ENCODE measurements at places on chromosomes 2 and 18.

DNA sequence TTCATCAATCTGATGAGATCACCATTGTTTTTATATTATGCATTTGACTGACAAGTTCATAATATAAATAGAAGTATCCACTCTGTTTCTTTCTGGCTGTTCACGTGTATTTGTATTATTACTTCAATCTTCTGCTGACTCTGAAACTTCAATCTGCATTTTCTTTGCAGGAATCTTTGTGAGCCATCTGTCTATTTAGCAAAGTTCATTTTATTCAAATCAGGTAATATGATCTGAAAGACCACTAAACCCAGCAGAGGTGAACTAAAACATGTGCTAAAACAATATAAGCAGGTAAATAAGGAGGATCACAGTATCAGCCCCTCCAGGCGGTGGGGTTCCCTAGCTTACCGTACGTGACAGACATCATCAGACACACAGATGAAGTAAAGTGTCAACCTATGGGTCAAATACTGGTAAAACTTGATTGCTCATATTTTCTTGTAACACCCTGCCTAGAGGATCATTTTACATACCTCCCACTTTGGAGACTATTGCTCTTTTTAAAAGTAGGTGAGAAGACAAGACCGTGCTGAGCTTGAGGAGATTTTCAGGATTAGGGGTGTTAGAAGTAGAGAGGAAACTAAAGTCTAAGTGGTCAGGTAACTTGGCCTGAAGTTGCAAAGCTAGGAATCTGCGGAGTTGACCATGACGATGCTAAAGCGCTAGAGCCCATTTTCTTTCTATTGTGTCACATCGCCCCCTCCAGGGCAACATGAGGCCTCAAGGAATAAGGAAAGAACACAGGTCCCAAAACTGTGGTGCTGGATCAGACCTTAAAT, 9.0 kb downstream of the DTNB start:
- peak; percentile 70 for DNase-seq

DNA sequence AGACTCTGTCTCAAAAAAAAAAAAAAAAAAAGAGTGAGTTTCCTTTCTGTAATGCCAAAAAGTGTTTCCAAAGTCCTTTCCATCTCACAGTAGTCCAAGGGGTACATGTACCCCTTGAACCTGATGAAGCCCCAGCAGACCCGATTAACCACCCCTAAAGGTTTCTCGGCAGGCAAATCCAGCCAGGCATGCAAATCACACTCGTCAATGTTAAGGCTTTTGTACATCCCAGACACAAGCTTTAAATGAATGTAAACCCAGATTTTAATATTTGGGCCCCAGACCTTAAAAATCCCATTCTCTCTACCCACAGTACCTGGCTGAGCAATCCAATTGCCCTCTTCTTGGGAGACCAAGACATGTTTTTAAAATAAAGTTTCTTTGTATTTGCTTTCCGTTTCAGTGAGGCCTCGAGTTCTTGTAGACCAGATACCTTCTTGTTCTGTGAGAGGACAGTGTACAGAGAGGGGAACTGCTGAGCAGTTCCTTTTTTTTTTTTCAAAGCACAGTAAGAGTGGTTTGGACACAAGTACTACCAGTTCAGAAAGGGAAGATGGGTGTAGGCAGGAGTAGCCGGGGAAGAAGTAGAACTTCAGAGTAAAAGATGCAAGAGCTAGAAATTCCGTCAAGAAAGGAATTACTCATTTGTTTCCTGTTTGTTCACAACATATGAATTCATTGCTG, at the start of gene NLRC4:
TSS of gene NLRC4 (minus strand) at position 465 of the 684 bp plus-strand sequence. CDS start 8,111 bp downstream, outside the sequence.
- no peak for DNase-seq

DNA sequence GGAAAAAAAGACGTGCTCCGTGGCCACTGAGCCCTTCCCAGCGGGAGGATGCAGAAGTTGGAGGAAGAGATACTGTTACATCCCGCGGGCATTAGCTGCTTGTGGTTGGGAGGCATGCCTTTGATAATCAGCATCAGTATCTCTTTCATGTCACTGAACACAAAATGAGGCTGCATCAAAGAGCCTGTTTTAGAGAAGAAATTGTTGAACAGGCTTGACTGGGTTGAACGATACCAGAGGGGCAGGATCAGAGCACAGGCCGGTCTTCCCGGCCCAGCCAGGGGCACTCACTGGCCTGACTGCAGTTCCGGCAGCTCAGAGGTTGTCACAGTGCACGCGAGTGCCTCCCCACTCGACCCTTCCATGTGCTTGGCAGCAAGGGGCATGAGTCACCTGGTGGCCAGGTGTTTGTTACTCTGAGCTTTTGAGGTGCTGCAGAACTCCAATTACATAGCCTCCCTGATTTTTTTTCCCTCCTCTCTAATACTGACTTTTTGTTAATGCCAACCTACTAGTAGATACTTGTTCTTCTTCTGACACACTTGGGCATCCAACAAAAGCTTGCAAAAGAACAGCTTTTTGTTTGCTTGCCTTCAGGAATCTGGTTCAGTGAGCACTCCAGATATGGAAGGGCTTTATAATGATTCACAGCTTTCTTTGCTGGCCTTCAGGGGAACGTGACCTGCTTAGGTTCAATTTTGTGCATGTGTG, 121.6 kb downstream of the VAPA start:
- DNase-seq: no peak

- DNase-seq: no peak
These were observed 90.5 kb downstream of the HNRNPLL start for GRCh38 chr2:38512211-38512610.

DNA sequence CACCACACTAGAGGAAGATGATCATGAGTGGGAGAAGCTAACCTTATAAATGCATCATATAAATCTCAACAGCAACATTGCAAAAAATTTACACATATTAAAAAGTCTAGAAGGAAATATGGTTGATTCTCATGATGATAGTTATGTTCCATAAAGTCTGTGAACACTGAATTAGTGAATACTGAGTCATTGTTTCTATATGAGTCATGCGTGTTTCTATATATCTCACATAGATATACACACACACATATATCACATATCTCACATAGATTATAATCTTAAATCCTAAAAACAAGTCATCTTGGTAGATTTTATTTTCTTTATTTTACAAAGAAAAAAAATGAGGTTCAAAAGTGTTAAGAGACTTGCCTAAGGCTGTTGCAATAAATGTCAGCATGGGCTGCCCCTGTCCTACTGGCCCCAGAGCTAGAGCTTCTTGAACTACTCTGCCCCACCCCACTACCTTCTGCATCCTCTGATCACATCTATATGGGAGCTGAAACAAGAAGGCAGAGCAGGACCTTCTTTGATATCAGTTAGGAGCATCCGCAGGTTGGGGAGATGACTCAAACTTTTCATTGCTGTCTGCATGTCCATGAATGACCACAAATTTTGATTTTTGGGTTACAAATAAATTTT, 81.8 kb upstream of the ADAM23 start:
- DNase-seq: no peak

- no peak for DNase-seq
These were observed 64.5 kb downstream of the OSBPL1A start for GRCh38 chr18:24333084-24333483.

DNA sequence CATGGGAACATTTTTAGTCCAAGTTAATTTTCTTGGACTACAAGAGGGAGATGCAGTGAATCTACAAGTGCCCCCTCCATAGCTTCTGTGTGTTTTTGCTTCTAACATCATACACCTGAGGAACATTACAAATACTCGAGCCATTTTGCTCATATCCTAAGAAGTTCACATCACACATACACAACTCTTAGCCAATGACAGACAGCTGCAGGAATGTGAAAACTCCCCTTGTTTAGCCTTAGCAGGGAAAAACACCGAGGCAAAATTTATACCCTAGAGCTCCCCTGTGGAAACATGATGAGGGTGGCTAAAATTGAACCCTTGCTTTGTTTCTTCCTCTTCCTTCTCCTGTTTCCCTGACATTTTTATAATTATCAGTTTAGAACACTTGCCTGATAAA, 928.3 kb upstream of the NRXN1 start:
- no peak for DNase-seq

DNA sequence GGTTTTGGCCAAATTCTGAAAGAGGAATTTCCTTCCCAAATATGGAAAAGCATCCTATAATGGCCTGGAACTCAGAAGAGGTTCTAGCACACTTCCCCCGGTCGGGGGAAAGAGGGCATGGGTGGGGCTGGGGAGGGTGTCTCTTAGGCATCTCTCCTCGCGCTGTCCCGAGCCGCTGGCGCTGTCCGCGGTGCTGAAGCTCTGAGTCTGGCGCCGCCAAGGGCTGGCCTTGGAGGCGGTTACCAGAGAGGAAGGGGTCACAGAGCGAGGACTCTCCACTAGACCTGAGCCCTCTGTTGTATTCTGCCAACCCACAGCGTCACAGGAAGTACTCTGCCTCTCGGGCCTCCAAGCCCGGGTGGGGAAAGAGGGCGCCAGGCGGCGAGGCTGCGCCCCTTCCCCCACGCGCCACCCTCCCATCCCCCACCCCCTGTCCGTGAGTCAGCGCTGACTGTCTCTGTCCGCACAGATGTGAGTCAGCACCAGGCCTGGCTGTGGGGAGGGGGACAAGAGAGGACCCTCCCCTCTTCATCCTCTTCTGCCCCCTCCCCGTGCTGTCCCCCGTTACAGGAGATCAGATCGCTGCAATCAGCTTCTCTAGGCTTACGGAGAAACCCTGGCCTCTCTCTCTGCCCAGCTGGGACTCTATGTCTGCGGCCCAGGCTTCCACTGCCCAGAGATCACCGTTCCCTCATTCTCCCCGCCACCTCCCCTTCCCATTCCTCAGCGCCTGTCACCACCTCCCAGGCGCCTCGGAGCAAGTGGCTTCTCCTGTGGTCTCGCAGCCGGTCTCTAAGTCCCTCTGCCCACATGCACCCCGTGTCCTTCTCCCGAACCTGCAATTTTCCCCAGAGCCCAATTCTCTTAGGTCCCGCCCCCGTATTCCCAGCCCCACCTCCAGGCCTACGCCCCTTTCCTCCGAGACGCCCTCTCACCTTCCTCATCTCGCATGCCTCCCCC, 779 bp downstream of the PTPRN start:
- DNase-seq: peak; percentile 72

GRCh38 chr2:207617011-207617671, 8.1 kb downstream of the METTL21A start:
- DNase-seq: peak; percentile 96

GRCh38 chr2:216164087-216164486, 54.9 kb downstream of the XRCC5 start:
- DNase-seq: no peak

- DNase-seq: no peak
These were observed 11.4 kb downstream of the PLEKHA3 start for GRCh38 chr2:178491612-178492011.

- peak; percentile 82 for DNase-seq
These were observed 212.5 kb upstream of the GULP1 start for GRCh38 chr2:188079196-188079595.

DNA sequence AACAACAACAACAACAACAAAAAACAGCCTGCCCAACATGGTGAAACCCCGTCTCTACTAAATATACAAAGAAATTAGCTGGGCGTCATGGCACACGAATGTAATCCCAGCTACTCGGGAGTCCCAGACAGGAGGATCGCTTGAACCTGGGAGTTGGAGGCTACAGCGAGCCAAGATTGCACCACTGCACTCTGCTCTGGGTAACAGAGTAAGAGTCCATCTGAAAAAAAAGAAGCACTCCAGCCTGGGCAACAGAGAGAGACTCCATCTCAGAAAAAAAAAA, 344.1 kb upstream of the PLGLB2 start:
- no peak for DNase-seq

DNA sequence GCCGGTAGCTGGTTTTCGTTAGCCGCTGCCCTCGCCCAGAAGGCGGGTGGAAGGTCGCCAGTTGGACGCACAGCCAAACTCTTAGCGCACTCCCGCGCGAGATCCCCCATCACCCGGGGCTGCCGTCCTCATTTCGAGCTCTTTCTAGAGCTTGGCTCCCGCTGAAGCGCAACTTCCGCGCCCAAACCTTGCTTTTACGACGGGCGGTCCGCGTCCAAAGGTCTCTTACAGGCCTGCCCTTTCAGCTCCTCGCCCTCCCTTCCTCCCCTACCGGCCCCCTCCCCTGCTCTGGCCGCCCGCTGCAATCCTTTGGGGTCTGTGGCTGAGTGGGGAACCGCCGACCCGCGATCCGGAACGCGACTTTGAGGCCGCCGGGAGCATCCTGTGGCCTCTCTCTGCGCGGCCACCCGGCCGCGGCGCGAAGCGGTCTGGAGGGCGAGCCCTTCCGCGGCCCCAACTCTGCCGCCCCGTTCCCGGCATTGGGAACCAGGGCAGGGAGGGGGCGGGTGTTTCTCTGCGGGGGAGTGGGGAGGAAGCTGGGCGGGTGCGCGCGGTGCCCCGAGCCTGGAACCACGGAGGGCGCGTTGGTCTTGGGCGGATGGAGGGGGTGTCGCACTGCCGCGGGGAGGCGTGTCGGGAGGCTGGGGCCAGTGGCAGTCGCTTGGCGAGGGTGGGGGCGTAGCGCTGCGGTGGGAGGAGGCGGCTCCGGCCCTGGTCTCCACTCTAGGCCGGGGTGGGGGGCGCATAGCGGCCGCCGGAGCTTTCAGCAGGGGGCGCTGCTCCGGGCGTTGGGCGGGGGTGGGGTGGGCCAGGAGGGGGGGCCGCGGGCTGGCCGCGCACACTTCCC, at the start of gene GDF7:
TSS of gene GDF7 (plus strand) at position 841 of the 847 bp plus-strand sequence. CDS start 96 bp downstream, outside the sequence.
- DNase-seq: peak; percentile 32

GRCh38 chr2:85549826-85550225, 10.9 kb downstream of the MAT2A start:
- DNase-seq: peak; percentile 80

DNA sequence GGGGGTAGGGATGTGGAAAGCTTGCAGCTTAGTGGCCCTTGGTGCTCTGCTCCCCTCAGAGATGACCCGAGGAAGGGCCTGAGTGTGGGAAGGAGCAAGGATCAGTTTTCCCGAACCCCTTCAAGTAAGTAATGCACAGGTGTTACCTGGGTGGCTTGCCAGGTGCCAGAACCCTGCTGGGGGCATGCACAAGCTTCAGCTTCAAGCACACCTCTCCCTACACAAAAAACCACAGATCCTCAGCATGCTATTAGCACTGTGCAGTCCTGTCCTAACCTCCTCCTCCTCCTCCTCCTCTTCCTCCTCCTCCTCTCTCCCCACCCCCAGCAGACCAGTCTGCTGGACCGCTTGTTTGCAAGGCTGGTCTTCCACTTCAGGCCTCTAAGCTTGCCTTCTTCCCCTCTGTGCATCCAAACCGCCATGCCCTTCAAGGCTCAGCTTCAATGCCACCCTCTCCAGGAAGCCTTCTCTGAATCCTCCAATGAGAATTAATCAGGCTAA, 114.8 kb downstream of the ACAA2 start:
- no peak for DNase-seq

DNA sequence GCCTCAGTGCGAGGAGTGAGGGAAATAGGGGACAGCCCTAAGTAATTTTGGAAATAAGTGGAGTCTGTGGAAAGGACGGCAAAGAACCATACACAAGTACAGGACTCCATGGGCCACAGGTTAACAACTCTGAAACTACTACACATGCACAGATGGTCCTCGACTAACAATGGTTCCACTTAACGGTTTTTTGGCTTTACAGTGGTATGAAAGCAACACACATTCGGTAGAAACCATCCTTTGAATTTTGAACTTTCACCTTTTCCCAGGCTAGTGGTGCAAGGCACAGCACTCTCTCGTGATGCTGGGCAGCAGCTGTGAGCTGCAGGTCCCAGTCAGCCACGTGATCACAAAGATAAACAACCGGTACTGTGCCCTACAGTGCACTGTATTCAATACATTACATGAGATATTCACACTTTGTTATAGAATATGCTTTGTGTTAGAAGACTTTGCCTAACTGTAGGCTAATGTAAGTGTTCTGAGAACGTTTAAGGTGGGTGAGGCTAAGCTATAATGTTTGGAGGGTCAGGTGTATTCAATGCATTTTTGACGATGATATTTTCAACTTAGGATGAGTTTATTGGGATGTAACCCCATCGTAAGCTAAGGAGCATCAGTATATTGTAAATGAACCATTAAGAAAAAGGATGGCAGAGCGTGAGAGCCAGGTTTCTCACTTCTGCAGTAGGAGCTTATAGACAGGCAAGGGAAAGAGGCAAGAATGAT, 44.6 kb downstream of the TBC1D8 start:
- peak; percentile 56 for DNase-seq

GRCh38 chr18:24234330-24234729, 95.5 kb downstream of the CABYR start:
- DNase-seq: no peak

All from mesenchymal stem cell (in vitro differentiated cells and primary cell).